ENCODE measurements at places on chromosomes 16 and 17. TPM values are rescaled to one million over a fixed set of nuclear protein-coding genes. Genes with fewer than 3 reads are reported as not detected.

GRCh38 chr17:64385187-64386083 lies 5.2 kb downstream of the PECAM1 start:
- peaks cover 2% of the 10 kb centered on the region for H3K4me1 ChIP-seq
- H3K36me3 ChIP-seq: no peaks in the 10 kb centered on the region
- H3K4me3 ChIP-seq: no peak overlapping the region

- no peak overlapping the region for H3K4me3 ChIP-seq
- DNase-seq: no peak
- no peak overlapping the region for H3K27ac ChIP-seq
- H3K36me3 ChIP-seq: no peaks in the 10 kb centered on the region
These were observed 163.3 kb downstream of the KCNJ2 start for GRCh38 chr17:70332356-70333210.

- no peaks in the 10 kb centered on the region for H3K36me3 ChIP-seq
- H3K27ac ChIP-seq: no peak overlapping the region
- H3K27me3 ChIP-seq: peaks cover 2% of the 10 kb centered on the region
- H3K4me3 ChIP-seq: no peak overlapping the region
These were observed 126.6 kb downstream of the OR1D5 start for GRCh38 chr17:2936771-2937321.

- H3K27ac ChIP-seq: no peak overlapping the region
- H3K27me3 ChIP-seq: peaks cover 35% of the 10 kb centered on the region
- H3K36me3 ChIP-seq: peaks cover 19% of the 10 kb centered on the region
These were observed 9.3 kb downstream of the RIPOR1 start for GRCh38 chr16:67537636-67538591.

METTL9 gene
- 108 TPM for total RNA-seq

DNA sequence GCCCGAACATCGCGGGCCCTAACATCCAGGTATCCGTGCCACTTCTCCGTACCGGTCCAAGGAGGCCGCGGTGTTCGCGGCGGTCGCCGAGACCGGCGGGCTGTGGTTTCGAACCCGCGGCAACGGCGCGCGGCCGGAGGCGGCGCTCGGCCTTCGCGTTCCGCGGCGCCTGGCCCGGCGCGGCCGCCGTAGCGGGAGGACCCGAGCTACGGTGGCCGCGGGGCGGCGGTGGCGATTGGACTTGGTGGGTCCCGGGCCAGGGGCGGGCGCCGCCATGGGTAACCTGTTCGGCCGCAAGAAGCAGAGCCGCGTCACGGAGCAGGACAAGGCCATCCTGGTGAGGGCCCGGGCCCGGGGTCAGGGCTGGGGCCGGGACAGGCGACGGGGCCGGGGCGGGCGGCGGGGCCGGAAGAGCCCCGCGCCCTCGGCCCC lies at the start of gene CHMP6:
TSS of gene CHMP6 (plus strand) at position 197 of the 432 bp plus-strand sequence. CDS start at position 275, 78 bp downstream.
- peak; percentile 82 for DNase-seq
- H3K4me1 ChIP-seq: peaks cover 4% of the 10 kb centered on the region
- H3K36me3 ChIP-seq: no peaks in the 10 kb centered on the region

DNA sequence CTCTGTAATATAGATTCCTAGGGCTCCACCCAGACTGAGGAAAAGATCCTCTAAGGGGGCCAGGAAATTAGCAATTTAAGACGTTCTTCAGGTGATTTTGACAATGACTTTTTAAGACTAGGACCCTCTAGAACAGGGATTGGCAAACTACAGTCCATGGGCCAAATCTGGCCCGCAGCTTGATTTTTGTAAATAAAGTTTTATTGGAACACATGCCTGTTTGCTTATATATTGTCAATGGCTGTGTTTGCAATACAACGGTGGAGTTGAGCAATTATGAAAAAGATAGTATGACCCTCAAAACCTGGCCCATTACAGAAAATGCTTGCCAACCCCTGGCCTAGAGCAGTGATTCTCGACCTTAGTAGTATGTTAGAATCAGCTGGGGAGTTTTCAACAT lies 181.9 kb downstream of the SOX9 start:
- H3K4me1 ChIP-seq: peaks cover 20% of the 10 kb centered on the region
- no peak overlapping the region for H3K4me3 ChIP-seq
- H3K27me3 ChIP-seq: peaks cover 6% of the 10 kb centered on the region
- no peaks in the 10 kb centered on the region for H3K36me3 ChIP-seq

ALOXE3 gene
- total RNA-seq: not detected

- peaks cover 17% of the 10 kb centered on the region for H3K36me3 ChIP-seq
- DNase-seq: no peak
- no peak overlapping the region for H3K27ac ChIP-seq
These were observed 241.5 kb upstream of the NLRP1 start for GRCh38 chr17:5825717-5826330.

HOXB5 gene
- total RNA-seq: not detected

CTRL gene
- total RNA-seq: 2.8 TPM

DNA sequence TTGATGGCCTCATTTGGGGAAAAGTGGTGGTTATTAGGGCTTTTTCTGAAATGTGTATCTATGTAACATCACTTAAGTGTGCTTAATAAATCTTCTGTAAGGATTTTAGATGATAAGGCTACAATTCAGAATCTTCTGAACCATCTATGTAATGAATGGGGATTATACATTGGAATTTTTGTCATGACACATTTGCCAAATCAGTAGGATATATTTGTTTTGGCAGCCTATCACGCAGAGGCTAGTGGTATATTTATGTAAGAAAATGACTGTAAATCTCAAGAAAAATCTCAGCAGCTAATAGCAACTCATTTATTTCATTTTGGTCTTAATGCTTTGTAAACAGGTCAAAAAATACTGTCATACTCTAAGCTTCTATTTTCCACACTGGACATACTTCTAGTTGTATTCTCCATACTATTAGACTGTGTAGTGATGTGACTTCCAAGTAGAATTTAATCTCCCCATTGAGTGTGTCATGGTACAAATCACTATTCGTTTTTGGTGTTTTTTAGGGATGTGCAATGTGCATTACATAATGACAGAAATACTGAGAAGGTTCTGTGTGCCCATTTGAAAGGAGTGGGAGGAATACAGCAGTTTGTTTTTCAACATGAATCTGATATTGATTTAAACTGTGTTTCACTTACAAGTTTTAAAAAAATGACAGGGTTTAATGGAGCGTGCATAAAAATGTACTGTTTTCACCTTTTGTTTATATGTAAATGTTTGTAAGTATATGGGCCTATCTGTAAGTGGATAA lies 29.2 kb downstream of the CLUH start:
- peaks cover 1% of the 10 kb centered on the region for H3K4me1 ChIP-seq
- H3K27ac ChIP-seq: no peak overlapping the region
- no peak overlapping the region for H3K4me3 ChIP-seq
- DNase-seq: no peak
- peaks cover 6% of the 10 kb centered on the region for H3K27me3 ChIP-seq

DNA sequence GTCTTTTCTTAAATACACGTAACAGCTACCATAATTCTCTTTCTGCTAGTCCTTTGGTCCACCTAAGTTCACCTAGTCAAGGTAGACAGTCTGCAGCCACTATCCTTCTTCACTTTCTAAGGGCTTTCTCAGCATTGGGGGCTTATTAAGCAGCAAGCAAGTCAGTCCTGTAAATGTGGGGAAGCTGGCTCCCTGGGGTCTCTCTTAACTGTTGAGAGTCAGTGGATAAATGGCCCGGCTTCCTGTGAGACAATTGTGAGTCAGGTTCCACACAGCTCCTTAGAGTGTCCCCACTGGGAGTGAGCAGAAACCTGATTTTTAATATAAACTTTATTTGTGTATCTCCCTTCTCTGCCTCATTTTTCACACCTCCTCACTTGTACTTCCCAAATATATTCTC lies 132.1 kb downstream of the CDH13 start:
- H3K4me1 ChIP-seq: no peaks in the 10 kb centered on the region
- no peaks in the 10 kb centered on the region for H3K36me3 ChIP-seq
- H3K4me3 ChIP-seq: no peak overlapping the region

- peaks cover 2% of the 10 kb centered on the region for H3K27me3 ChIP-seq
- no peaks in the 10 kb centered on the region for H3K4me1 ChIP-seq
- no peak overlapping the region for H3K4me3 ChIP-seq
- H3K27ac ChIP-seq: no peak overlapping the region
- no peaks in the 10 kb centered on the region for H3K36me3 ChIP-seq
These were observed 24.8 kb upstream of the CEP20 start for GRCh38 chr16:15913046-15913698.

KRT17 gene
- not detected for total RNA-seq

GRCh38 chr16:1325261-1325660 lies 8.2 kb upstream of the BAIAP3 start:
- H3K36me3 ChIP-seq: no peaks in the 10 kb centered on the region
- H3K4me1 ChIP-seq: no peaks in the 10 kb centered on the region
- peaks cover 3% of the 10 kb centered on the region for H3K27me3 ChIP-seq
- no peak for DNase-seq
- H3K27ac ChIP-seq: no peak overlapping the region
- H3K4me3 ChIP-seq: no peak overlapping the region

EMP2 gene
- total RNA-seq: 27.8 TPM

IRF8 gene
- 1.0 TPM for total RNA-seq

- H3K27ac ChIP-seq: no peak overlapping the region
- H3K27me3 ChIP-seq: peaks cover 2% of the 10 kb centered on the region
- DNase-seq: no peak
- peaks cover 32% of the 10 kb centered on the region for H3K4me1 ChIP-seq
- H3K4me3 ChIP-seq: no peak overlapping the region
These were observed 78.1 kb upstream of the GNAO1 start for GRCh38 chr16:56113223-56113622.

DNA sequence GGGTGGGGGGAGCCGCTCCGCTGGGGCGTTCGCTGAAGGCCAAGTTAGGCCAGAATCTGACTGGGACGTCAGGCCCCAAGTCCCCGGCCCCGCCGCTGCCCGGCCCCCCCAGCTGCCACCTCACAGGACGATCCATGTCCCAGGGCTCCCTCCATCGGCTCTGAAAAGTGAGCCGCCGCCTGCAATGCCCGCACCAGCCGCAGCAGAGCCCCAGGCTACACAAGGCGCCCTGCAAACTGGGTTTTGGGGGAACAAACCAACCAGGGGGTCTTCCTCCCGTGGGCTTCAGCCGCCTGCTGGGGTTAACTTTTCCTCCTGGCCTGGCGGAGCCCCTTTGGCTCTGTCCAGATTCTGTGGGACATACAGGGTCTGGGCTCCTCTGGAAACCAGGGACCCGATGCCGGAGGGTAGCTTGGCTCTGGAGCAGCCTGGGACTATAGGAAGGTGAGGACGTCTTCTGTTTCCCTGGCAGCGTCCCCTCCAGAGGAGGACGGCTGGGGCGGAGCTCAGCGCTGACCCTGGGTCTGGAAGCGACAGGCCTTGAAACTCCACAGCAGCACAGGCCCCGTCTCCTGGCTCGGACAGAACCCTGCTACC lies 835 bp downstream of the NME4 start:
- peak; percentile 89 for DNase-seq
- H3K4me1 ChIP-seq: peaks cover 8% of the 10 kb centered on the region
- peak overlapping the region; percentile 59 for H3K4me3 ChIP-seq
- peaks cover 9% of the 10 kb centered on the region for H3K27me3 ChIP-seq
- no peak overlapping the region for H3K27ac ChIP-seq
- no peaks in the 10 kb centered on the region for H3K36me3 ChIP-seq

SLC47A2 gene
- total RNA-seq: not detected

MRPL58 gene
- total RNA-seq: 22.2 TPM

Data from glutamatergic neuron (in vitro differentiated cells).